ENCODE measurements at places on chromosomes 6 and 20.

- no peak for DNase-seq
These were observed 142.5 kb upstream of the HDDC2 start for GRCh38 chr6:125444006-125444923.

GRCh38 chr6:113340371-113340770 is 516.8 kb upstream of the MARCKS start:
- DNase-seq: no peak

DNA sequence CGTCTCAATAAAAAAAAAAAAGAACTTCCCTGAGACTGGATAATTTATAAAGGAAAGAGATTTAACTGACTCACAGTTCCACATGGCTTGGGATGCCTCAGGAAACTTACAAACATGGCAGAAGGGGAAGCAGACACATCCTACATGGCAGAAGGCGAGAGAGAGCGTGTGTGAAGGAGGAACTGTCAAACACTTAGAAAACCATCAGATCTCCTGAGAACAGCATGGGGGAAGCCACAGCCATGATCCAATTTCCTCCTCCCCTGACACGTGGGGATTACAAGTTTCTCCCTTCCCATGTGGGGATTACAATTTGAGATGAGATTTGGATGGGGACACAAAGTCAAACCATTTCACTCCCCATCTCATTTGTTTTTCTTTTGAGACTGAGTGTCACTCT is 46.6 kb upstream of the TFAP2C start:
- DNase-seq: no peak

DNA sequence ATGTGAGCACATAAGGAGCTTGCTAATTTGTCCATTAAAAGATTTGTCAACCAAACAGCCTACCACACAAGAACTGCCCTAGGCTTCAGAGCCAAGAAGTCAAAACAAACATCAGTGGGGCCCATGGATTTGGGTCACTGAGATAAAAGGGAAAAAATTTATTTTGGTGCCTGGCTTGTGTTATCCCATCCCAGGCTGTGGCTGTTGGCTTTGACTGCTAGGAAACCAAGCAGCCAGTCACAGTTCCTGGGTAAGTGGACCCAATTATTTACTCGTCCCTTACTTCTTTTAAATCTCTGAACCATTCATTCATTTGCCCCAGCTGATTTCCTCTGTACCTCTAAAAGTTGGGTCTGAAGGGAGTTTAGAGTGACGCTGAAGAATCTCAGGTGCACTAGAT is 41.3 kb downstream of the EDN1 start:
- no peak for DNase-seq

DNA sequence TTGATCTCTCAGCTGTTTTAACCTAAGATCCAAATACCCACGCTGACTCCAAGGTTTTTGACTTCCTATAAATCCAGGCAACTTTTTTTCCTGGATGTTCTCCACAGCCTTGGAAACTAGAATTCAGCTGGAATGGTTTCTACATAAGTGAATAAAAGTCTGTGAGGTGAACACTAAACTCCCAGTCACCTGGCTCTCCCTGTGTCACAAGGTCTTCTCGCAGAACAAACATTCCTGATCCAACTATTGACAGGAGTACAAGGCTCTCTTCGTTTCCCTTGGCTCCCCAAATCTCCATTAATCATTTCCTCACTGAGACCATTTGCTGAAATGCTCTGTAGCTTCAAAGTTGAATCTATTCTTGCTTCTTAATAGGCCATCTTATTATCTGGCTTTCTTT is 265.7 kb downstream of the ADGRG6 start:
- no peak for DNase-seq

DNA sequence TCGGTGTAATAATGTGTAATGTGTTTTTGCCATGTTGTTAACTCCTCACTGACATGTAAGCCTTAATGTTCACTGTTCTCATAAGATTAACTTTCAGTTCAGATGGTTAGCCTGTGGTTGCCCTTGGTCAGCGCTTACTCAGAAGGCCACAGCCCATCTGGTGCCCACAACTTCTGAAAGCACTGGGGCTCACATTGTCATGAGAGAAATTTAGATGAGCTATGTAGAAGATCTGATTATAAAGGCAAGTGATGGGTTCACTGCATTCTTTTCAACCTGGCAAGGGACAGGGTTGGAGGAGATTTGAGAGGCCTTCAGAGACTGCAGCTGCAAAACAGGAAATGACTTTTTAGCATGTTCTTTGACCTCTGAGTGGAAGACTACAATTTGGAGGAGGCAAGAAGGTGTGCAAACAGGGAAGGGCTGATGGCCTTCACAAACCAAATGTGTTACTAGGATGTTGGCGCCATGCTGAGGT is 242.3 kb upstream of the SUPT3H start:
- no peak for DNase-seq

DNA sequence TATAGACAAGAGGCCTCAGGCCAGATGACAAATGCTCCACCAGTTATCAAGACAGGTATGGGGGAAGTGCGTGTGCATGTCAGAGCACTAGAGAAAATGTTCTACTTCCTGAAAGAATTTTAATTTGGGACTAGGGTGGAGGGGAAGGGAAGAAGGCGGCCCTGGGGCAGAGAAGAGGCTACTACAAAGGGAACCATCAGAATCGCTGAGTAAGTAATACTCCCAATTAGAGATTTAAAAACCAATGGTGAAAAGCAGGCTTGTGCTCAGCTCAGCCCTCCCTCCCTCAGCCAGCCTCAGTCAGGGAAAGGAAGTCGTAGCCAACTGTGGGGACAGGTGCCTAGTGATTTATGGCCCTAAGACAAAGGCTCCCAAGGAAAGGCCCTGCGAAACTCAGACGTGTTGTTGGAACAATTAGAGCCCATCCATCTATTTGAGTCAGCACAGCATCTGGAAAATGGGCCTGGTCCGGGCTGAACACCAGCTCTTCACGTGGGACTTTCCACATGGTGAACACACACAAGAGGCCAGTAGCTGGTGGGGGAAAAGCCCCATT is 15.0 kb upstream of the MAFB start:
- DNase-seq: no peak

GRCh38 chr20:46894971-46895905 is 595 bp downstream of the EYA2 start:
- DNase-seq: no peak

- DNase-seq: no peak
These were observed 65.6 kb downstream of the PLG start for GRCh38 chr6:160767647-160768019.

GRCh38 chr6:81384921-81385320 is 367.6 kb downstream of the TENT5A start:
- no peak for DNase-seq

GRCh38 chr6:34518669-34519365 is 37.3 kb downstream of the SPDEF start:
- no peak for DNase-seq

DNA sequence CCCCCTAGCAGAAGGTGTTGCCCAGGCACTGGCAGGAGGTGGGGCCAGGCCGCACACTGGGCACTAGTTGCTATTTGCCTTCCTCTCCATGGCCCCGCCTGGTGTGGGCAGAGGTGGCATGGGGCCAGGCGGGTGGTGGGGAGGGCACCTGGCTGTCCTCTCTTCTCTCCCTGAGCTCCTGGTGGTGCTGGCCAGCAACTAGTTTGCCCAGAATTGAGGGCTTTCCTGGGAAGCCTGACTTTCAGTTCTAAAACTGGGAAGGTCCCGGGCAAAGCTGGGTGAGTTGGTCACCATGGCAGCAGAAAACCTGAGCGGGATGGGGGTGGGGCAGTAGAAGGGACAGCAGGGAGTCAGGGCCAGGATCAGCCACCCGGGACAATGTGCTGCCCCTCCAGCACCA is 48.2 kb downstream of the RBM38 start:
- DNase-seq: no peak

- DNase-seq: no peak
These were observed 53.2 kb downstream of the HFE start for GRCh38 chr6:26140254-26140966.

DNA sequence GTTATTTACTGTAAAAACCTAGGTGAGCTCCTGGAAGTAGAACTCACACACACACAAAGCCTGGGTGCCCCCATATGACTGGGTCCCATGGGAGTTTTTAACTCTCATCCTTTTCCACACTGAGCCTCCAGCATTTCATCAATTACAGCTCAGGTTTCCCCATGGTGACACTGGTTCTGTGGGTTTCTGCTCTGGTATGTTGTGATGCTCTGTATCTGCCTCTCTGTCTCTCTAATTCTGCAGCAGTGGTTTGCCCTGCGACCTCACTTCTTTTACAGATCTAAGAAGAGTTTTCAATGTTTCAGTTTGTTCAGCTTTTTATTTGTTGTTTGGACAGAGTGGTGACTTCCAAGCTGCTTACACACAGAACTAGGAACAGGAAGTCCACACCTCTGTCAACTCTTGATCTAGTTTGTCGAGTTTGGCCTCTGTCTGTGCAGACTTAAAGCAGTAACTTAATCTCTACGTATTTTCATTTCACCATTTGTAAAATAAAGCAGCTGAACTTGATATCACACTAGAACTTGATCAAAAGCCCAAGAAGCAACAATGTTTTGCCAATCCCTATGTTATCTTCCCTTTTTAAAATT is 554.3 kb downstream of the EPHA7 start:
- DNase-seq: no peak

- DNase-seq: no peak
These were observed 59.7 kb downstream of the ALDH5A1 start for GRCh38 chr6:24554474-24554873.

DNA sequence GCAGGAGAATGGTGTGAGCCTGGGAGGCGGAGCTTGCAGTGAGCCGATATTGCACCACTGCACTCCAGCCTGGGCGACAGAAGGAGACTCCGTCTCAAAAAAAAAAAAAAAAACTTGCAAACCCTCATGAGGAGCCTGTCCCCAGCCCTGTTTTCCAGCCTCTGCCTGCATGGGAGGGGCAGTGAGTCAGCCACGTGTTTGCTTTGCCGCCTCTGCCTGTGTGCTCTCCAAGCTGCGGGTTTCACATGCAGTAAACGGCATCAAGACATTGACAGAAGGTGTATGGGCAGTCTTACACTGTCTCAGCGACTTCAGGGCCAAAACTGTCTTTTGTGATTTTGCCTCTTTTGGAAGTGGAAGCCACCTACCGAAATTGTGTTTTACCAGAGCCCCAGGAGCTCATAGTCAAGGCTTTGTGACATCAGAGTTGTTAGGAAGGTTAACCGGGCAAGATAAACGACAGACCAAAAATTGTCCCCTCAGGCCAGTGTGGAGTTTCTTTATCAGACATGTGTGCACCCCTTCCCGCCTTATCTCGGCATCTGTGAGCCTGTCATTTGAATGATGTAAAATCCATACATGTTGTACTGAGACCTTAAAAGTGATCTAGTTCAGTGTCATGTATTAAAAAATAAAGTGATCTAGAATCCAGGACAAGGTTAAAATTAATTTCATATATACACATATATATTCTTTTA is 52.9 kb downstream of the RPP40 start:
- no peak for DNase-seq

DNA sequence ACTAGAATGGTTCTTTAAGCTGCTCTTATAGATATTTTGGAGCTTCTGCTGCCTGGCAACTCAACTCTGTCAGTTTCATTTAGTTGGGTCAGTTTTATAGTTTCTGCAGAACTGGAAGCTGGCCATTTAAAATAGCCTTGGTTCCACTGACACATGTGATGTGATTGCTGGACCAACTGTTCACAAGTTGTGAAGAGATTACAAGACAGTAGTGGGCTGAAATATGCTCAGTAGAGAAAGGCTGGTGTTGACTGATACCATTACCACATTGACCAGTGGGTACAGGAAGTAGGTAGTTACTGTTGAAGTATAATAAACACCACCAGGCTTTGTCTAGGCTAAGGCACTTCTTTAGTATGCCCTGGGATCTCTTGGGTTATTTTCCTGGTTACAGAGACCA is 39.0 kb downstream of the BCKDHB start:
- no peak for DNase-seq

DNA sequence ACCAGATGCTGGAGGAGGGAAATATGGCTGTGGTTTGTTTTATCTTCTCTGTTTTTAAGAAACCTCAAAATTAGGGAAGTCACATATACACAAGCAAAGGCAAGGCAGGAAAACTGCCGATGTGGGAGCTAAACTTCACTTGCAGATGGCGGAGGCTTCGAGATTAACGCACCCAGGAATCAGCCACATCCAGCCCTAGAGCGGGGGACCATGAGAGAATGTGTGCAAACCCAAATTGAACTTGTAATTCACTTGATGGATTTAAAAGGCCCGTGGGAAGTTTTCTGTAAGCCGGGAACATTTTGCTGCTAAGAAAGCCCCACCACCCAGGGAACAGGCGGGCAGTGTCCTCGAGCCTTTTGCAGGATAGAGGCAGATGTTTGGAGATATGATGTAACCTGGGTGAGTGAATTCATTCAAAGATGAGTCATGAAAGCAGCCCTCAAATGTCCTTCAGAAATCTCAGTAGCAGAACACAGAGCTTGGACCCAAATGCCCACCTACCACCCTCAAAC is 39.9 kb downstream of the PREX1 start:
- DNase-seq: no peak

DNA sequence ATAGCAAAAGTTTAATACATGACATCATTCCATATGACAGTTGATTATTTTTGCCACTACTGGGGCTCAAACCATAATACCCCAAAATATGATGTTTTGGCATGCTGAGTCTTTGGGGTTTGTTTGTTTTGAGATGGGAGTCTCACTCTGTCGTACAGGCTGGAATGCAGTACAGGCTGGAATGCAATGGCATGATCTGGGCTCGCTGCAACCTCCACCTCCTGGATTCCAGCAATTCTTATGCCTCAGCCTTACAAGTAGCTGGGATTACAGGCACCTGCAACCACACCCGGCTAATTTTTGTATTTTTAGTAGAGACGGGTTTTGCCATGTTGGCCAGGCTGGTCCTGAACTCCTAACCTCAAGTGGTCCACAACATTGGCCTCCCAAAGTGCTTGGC is 1.3 kb upstream of the MRS2 start:
- no peak for DNase-seq

DNA sequence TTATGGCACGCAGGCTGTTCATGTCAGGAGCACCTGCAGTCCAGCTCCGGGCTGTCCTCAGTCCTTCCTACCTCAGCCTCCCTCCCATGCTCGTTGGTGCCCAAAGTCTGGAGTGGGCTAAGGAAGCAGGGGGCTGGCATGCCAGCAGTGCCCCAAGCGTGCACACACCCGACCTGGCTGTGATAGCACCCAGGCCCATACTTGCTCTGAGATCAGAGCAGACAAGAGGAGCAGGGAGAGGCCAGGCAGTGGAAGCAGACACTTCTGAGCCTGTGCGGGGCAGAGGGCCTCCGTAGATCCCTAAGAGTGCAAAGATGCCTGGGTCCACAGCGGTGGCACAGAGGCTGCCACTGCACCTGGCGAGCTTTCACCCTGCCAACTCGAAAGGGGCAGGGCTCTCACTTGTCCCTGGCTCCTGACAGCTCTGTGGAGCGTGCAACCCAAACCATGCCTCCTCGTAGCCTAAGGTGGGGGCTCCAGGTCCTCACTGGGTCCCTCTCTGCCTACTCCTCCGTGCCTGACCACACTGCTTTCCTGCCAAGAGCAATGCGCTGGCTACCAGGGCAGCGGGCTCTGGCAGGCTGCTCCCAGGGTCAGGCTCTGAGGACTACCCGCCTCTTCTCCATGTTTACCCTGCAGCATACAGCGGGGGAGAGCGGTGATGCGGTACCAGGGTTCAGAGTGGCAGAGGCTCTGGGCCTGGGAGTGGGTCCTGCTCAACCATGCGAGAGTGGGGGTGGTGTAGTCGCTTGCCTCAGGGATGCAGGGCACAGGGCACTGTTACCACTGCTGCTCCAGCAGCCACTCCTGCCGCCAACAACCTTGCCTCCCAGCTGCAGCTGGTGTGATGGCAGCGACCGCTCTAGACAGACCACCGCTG is 59.5 kb downstream of the MANEA start:
- no peak for DNase-seq

GRCh38 chr20:36632487-36633284 is 13.3 kb downstream of the SLA2 start:
- no peak for DNase-seq

- no peak for DNase-seq
These were observed 587.2 kb downstream of the EPM2A start for GRCh38 chr6:145147981-145148749.

All from spinal cord (tissue), 10 donors.